ENCODE measurements at places on chromosomes 7 and 10. TPM values are rescaled to one million over a fixed set of nuclear protein-coding genes. Genes with fewer than 3 reads are reported as not detected.

GJD4 gene
- not detected for total RNA-seq

ANKRD22 gene
- total RNA-seq: 0.70 TPM

SP4 gene
- 4.5 TPM for total RNA-seq

SYNPO2L gene
- not detected for total RNA-seq

MCU gene
- total RNA-seq: 44.6 TPM

CTBP2 gene
- total RNA-seq: 83.8 TPM

CARD11 gene
- total RNA-seq: 4.2 TPM

TAS2R3 gene
- 6.3 TPM for total RNA-seq

MSMB gene
- total RNA-seq: not detected

RBM33 gene
- 191 TPM for total RNA-seq

TUBB8 gene
- total RNA-seq: not detected

IL6 gene
- total RNA-seq: not detected

SNX13 gene
- total RNA-seq: 51.2 TPM

CFAP46 gene
- not detected for total RNA-seq

STK31 gene
- total RNA-seq: not detected

CALHM1 gene
- 0.85 TPM for total RNA-seq

ZKSCAN1 gene
- 86.1 TPM for total RNA-seq

SSMEM1 gene
- total RNA-seq: not detected

ADAM8 gene
- total RNA-seq: 7.4 TPM

KCNH2 gene
- 8.5 TPM for total RNA-seq

LOXL4 gene
- total RNA-seq: 1.7 TPM

ZMIZ1 gene
- total RNA-seq: 86.7 TPM

AKR1E2 gene
- total RNA-seq: 4.2 TPM

SPDYE1 gene
- not detected for total RNA-seq

CRYGN gene
- not detected for total RNA-seq

TMEM178B gene
- total RNA-seq: under 0.01 TPM

ICA1 gene
- total RNA-seq: 37.0 TPM

CTAGE6 gene
- total RNA-seq: 1.7 TPM

MMD2 gene
- total RNA-seq: not detected

ZMIZ2 gene
- total RNA-seq: 150 TPM

PCLO gene
- 6.6 TPM for total RNA-seq

CPA2 gene
- total RNA-seq: 2.7 TPM

NPSR1 gene
- not detected for total RNA-seq

OR2A5 gene
- not detected for total RNA-seq

FXYD4 gene
- not detected for total RNA-seq
